Astrocyte (in vitro differentiated cells and primary cell): ENCODE measurements at places on chromosomes 2 and 18.

DNA sequence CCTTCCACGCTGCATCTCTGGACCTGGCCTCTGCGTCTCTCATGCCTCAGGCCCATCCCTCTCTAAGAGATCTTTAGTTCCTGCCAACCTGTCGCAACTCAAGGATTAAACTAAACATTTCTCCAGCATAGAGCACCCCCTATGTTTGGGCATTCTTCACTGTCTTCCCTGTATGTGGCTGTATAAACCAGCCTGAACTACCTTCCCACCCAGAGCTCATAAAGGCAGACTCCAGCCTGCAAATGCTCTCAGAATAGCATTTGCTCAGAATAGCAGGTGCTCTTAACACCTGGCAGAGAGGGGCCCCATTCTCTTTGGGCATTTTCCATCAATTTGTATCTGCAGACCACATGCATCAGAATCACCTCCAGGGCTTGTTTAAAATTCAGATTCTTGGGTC, 83.4 kb downstream of the EHD3 start:
- DNase-seq, result no peak

GRCh38 chr2:229282758-229283546, 11.9 kb upstream of the PID1 start:
- peak; percentile 93 for DNase-seq

GRCh38 chr2:133885847-133886246, 317.6 kb upstream of the NCKAP5 start:
- DNase-seq, result no peak

GRCh38 chr2:44267796-44268648, 7.3 kb upstream of the SLC3A1 start:
- peak; percentile 79 for DNase-seq

GRCh38 chr2:233037078-233037477, 4.6 kb downstream of the NEU2 start:
- peak; percentile 41 for DNase-seq

DNA sequence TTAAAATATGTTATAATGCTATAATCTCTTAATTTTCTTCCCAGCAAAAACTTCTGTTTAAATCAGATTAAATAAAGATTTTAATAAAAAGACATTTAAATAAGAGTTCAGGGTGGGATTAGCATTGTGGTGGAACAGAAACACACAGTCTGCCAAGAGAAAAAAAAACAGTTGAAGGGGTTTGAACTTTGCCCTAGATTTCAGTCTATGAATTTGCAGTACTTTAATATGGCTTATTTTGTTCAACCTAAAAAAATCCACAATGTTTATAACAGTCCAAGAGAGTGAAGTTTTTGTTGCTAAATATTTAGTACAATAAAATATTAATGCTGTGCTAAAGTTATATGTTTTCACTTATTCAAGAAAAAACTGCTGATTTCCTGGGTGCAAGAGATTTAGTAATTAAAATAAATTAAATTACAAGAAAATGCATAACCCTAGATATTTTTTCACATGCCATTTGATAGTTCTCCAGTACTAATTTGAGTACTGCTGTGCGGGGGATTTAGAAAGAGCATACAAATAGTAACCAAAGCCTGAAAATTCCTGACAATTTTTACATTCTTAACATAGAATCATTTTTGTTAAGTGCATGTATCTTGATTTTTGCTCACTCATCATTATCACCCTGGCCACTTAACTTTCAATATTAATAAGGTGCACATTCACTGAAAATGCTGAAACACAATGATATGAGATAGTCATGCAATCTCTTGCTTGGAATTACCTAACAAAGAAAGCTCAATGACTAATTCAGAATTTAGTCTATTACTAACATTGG, 52.6 kb downstream of the SLC40A1 start:
- no peak for DNase-seq

DNA sequence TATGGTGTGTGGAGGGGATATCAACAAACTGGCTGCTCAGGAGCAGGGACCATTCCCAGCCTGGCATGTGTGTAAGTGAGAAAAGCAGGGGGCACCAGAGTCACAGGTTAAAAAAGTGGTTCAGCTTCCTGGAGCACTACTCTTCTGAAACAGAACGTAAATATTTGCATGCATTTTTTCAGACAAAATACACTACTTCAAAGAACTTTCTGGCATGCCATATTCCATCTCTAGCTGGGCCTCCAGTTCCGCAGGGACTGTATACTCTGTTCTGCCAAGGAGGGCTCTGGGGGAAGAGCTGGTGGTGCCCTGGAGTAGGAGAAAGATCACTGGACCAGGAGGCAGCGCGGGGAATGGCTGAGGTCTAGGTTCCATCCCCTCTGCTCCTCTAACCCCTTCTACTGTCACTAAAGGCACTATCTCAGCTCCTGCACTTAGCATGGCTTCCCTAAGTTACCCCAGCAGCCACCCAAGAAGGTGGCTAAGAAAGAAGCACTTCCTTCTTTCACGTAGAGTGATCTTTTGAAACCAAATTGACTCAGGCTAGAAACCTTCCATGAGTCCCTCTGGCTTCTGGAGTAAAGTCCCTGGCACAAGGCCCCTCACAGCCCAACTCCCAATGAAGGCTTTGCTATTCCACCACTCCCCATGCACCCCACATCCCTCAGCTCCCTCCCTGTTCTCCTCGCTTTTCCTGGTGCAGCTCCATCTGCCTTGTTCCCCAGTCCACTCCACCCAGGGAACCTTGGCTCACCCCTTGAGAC, 57.6 kb upstream of the CABLES1 start:
- no peak for DNase-seq

- no peak for DNase-seq
These were observed 125.4 kb downstream of the VWA3B start for GRCh38 chr2:98212092-98213000.
